Uterus (tissue), 4 donors: ENCODE measurements at places on chromosomes 12 and 14. TPM values are rescaled to one million over a fixed set of nuclear protein-coding genes. Genes with fewer than 3 reads are reported as not detected.

The LYSET gene
- 19.7 TPM for total RNA-seq

- DNase-seq: no peak
These were observed 435.3 kb downstream of the RAD51B start for GRCh38 chr14:68254669-68255527.

GRCh38 chr12:47164724-47165439 lies 85.1 kb upstream of the AMIGO2 start:
- DNase-seq: no peak

DNA sequence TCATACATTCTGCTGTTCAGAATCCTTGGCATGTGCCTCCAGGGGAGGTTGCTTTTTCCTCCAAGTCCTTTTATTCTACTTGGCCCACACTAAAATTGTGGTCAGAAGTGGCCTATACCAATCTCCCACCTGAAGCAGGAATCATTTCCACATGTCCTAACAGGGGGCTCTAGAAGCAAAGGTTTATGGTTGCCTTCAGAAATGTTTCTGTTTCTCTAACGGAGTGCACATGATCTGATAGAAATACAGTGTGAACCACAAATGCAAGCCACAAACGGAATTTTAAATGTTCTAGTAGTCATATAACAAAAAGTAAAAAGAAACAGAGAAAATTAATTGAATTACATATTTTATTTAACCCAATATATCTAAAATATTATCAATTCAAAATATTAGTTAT lies 4.0 kb downstream of the PTGER2 start:
- DNase-seq: no peak

GRCh38 chr12:92010853-92011701 lies 134.6 kb downstream of the BTG1 start:
- DNase-seq: no peak

The ITGA7 gene
- total RNA-seq: 22.7 TPM

- peak; percentile 53 for DNase-seq
These were observed 45.1 kb upstream of the CHGA start for GRCh38 chr14:92877757-92878431.

- DNase-seq: no peak
These were observed 164.6 kb upstream of the SLC16A7 start for GRCh38 chr12:59431266-59431665.

DNA sequence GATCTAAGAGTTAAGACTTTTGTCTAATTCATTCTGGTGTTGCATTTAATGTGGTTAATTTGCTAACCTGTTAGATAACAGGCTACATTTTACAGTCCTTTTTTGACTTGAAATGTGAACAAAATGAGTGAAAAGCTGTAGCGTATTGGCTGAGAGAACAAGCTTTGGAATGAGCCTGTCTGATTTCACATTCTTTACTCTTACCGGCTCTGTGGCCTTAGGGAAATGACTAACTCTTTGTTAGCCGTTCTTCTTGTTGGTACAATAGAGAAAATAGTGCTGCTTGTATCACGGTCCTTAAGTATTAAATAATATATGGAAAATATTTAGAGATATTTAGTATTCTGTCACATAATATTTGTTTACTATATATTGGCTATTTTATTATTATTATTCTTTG lies 1.9 kb downstream of the MNAT1 start:
- no peak for DNase-seq

DNA sequence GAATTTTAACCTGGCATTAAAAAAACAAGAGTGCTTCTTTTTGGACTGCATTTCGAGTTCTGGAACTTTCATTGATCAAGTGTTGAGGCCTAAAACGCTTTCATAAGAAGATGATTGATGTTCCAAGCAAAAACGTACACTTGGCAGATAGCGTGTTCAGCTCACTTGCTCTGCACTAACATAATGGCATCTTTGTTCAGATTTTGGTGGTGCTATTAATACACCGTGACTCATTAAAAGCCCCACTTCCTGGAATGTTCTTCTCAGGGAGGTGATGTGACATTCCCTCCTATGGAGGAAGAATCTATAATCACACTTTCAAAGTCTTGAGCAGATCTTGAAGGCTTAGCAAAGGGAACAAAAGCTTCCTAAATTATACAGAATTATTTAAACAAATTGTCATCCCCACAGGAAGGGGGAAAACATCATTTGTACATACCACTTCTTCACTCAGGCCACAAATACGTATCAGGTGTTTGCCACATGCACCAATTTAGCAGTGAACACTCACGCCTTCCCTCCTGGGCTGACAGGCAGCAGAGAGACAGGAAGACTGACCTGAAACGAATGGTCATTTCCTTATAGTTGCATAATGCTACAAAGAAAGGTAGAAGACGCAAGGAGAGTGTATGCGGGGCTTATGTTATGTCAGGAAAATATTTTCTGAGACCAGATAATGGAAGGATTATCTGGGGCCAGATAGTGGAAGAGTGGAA lies 15.4 kb downstream of the HSP90AA1 start:
- no peak for DNase-seq

- no peak for DNase-seq
These were observed 124.5 kb downstream of the DUSP6 start for GRCh38 chr12:89227774-89228173.

DNA sequence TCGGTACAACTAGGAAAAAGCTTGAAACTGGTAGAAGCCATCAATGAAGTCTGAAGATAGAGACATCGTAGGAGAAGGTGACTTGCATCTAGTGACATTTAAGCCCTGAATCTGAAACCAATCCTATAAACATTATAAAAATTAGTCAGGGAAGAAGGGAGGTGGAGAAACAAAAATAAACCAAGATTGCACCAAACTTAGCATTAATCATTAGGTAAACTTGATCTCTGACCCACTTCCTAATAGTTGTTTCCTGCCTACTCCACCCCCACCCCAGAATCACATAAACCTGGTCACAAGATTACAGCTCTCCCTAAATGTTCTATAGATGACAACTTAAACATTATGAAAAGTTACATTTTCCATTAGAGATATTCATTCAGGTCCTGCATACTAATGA lies 40.4 kb downstream of the TSPAN19 start:
- DNase-seq: no peak

DNA sequence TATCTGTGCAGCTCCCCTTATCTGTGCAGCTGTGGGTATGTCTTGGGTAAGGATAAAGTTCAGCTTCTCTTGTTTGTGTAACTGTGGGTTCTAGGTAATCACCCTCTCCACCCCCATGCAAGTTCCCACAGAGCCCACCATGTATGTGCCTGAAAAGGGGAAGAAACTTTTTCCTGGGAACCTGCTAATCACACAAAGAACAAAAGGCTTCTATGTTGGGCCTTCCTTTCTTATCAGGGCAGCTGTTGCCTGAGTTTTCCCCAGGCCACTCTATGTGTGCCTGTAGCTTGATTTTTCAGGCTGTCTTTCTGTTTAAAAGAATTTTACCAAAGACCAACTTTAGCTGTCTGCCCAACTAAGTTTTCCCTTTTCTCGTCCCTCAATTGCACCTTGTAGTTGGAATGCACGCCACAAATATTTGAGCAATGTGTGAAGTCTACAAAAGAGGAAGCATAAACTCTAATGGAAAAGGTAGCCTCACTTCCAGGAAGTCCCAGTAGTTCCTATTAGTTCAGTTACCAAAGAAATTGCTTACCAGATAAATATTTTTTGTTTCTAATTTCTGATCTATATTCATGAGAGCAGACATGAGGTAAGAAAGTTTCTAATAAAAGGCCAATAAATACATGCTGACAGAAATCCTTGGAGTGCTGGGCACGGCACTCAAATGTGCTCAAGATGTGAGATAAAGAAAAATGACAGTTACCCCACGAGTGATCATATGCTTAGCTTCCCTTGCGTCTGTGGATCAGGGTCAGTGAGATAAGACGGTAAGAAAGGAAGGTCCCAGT lies 2.7 kb upstream of the GALC start:
- DNase-seq: no peak

The GNB3 gene
- 18.3 TPM for total RNA-seq

DNA sequence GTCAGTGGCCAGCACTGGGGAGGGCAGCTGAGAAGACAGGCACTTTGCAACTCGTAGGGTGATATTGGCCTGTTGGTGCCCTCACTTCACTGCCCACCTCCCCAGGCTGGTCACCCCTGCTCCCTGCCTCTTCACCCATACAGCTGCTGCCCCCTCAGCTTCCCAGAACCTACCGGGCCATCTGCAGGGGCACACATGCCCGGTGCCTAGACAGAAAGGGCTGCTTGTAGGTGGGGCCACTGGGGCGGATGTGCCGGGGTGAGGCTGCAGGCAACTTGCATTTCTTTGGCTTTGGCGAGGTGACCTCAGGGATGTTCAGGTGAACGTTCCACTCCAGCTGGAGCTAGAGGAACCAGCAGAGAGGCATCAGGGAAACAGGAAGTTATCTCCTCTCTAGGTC lies 17.2 kb downstream of the FAM186B start:
- DNase-seq: no peak
